Stimulated activated CD8-positive, alpha-beta memory T cell treated with anti-CD3 and anti-CD28 coated beads, Interleukin-2, amount 100 ng/mL, for 48 hours (primary cell): ENCODE measurements at places on chromosomes 12 and 14.

- DNase-seq: no peak
These were observed 507.5 kb downstream of the NAV3 start for GRCh38 chr12:78338054-78338785.

- DNase-seq: no peak
These were observed 11.2 kb downstream of the AVIL start for GRCh38 chr12:57807285-57807684.

DNA sequence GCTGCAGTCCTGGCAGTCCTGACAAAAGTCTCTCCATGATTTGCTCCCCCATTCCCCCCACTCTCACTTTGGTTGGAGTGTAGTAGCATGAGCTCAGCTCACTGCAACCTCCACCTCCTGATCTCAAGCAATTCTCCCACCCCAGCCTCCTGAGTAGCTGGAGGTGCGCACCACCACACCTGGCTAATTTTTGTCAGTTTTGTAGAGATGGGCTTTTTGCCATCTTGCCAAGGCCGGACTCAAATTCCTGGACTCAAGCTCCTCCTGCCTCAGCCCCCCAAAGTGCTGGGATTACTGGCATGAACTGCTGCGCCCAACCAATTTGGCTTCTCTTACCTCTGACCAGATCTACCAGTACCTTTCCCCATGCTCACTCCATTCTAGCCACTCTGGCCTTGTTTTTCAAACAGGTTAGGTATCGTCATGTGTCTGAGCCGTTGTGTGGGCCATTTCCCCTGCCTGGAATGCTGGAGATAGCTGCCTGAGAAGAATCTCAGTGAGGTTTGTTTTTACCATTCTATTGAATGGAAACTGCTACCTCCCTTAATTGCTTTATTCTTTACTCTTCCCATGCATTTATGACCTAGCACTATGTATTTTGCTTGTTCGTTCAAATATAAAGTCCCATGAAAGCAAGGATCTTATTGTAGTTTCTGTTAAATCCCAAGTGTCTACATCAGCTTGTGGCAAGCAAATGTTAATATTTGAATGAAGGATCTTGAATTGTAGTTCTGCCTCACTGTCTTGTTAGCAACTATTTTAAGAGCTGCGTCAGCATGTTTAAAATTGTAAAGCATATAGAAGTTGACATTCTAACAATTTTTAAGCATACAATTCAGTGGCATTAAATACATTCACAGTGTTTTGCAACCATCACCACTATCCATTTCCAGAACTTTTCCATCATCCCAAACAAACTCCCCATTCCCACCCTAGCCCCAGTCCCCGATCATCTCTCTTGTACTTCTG is 39.7 kb downstream of the CPSF6 start:
- no peak for DNase-seq

DNA sequence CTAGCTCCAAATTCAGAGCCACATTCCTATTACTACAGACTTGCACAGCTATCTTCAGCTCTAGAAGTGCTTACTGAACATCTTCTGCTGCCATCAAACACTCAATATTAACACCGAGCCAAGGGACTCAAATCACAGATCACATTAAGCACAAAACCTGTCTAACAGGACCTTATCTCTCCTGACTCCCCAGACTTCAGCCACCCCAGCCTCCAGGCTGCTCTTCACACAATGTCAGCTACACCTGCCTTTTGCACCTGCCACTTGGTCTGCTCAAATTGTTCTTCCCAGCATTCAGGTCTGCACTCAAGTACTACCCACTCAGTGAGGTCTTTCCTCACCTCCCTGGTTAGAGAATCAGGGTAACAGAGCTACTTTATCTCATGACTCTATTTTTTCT is 57.1 kb downstream of the GALC start:
- no peak for DNase-seq

- no peak for DNase-seq
These were observed 202.6 kb upstream of the AVPR1A start for GRCh38 chr12:63353559-63353958.

- no peak for DNase-seq
These were observed 94.1 kb downstream of the ANO6 start for GRCh38 chr12:45309836-45310626.

- no peak for DNase-seq
These were observed 406.6 kb upstream of the SYT1 start for GRCh38 chr12:78457938-78458337.

GRCh38 chr12:67193704-67194103 is 75.5 kb upstream of the CAND1 start:
- no peak for DNase-seq

GRCh38 chr12:59164991-59165718 is 244.9 kb upstream of the LRIG3 start:
- DNase-seq: no peak

DNA sequence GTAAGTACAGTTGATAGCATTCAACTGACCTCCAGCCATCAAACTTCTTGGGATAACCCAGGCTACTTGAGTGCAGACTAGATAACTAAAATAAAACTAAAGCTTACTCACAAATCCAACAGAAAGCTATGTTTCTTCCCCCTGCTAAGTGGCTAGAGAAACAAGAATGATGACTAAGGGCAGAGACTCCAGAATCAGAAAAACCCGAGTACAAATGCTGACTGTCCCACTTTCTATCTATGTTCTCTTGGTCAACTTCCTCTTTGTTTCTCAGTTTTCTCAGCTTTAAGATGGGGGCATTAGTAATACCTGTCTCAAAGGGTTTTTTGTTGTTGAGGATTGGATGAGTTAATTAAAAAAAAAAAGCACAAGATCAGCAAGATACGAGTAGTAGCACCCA is 6.1 kb upstream of the NUAK1 start:
- DNase-seq: no peak

DNA sequence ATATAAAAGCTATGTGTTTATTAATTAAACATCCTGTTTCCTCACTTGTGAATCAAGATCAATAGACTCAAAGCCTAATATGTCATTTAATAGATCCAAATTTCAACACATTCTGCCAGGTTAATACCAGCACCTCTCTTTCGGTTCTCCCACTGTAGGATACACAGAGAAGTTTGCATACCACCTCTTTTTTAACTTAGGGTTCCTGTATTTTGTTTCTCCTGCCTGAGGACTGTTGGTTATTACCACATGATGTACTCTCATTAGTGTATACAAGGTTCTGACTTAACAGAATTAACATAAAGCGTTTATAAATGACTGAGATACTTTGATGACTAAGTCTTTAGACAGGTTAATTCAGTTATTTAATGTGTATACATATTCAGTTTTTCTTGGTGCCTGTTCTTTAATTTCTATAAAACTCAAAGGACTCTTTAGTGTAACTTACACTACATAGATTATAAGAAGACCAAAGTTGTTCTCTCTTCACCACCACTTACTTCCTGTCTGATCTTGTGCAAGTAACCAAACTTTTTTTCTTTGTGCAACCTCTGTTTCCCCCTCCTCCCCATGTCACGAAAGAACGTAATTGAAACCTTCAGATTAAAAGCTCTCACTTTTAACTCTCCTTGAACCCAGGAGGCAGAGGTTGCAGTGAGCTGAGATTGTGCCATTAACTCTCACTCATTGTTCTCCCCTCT is 89.8 kb upstream of the DNM1L start:
- DNase-seq: no peak

DNA sequence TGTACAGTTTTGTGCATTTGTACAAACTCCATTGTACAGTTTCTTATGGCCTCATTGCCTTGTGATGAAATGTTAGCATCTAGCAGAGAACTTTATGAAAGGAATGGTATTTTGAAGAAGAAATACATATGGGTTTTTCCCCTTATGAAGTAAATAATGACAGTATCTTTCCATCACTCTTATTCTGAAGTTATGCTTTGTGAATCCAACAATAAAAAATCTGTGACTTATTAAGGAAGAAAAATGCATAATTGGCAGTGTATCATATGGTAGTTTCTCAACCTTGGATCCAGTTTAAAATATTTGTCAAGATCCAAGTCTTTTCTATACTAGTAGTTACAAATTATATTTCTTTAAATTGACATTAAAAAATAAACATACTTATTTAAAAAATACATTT is 859.1 kb upstream of the FLRT2 start:
- DNase-seq: no peak

DNA sequence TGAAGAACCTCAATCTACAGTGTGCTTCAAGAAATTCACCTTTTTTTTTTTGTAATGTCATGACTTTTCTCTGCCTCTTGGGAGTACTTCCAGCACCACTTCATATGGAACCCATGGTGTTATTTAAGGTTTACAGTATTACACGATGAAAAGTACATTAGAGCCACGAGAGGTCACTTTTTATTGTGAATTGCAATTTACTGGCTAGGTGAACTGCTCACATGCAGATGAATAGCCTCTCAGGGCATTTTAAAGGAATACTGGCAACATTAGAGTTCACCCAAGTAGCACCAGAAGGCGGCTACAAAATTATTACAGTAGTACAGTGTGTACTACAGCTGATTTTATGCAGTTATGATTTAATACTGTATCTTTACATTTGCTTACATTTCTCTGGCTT is 99.1 kb upstream of the PPP4R3A start:
- DNase-seq: no peak

GRCh38 chr12:26097046-26097878 is 27.6 kb downstream of the BHLHE41 start:
- DNase-seq: peak; percentile 7

GRCh38 chr12:3085341-3086139 is 8.4 kb downstream of the TSPAN9 start:
- DNase-seq: no peak

- no peak for DNase-seq
These were observed 11.1 kb upstream of the CKAP4 start for GRCh38 chr12:106258935-106259334.

- no peak for DNase-seq
These were observed 215.4 kb upstream of the NAV3 start for GRCh38 chr12:77615332-77615731.

- DNase-seq: no peak
These were observed 7.9 kb upstream of the CPSF6 start for GRCh38 chr12:69231479-69231878.

- DNase-seq: no peak
These were observed 27.7 kb downstream of the DIO3 start for GRCh38 chr14:101588990-101589389.

DNA sequence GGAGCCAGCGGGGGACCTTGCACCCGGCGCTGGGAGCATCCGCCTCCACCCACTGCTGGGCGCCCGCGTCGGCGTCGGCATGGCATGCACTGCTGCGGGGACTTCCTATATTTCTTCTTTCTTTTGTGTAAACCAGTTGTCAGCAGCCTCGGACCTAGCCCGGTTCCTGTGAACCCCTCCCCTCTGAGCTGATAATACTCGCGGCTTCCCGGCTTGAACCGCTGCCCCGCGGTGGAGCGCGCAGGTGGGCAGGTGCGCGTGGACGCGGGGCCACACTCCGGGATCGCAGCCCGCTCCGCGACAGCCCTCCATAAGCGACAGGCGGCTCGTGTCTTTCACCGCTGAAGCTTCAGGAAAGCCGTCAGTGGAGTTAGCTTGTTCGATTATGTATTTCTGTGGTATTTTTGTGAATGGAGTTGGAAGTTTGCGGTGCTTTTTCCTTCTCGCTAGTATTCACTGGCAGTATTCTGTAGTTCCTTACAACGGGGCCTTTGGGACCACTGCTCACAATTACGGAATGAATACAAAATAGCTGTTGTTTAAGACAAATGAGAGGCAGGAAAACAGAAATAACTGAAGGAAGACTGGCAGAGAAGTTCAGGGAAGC is 870 bp downstream of the BMAL2 start:
- peak; percentile 20 for DNase-seq

DNA sequence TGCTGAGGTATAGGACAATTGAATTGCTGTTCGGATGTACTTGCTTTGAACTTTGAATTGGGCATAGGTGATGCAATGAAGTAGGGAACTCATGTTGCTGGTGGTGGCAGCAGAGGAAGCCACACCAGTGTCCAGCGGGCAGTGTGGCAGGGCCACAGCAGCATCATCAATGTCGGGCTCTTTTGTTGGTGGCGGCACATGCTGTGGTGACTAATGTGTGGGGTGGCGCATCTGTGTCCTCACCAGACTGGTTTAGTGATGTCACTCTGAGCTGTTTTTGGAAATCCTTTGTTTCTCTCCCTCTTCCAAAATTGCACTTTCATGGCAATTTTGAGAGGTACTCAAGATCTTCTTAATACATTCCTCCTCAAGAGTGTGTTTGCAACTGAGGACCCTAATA is 187.6 kb downstream of the ETNK1 start:
- no peak for DNase-seq

- no peak for DNase-seq
These were observed 1.7 kb downstream of the ANKRD52 start for GRCh38 chr12:56256326-56256960.

GRCh38 chr12:51536159-51536558 is 54.9 kb upstream of the SCN8A start:
- no peak for DNase-seq

DNA sequence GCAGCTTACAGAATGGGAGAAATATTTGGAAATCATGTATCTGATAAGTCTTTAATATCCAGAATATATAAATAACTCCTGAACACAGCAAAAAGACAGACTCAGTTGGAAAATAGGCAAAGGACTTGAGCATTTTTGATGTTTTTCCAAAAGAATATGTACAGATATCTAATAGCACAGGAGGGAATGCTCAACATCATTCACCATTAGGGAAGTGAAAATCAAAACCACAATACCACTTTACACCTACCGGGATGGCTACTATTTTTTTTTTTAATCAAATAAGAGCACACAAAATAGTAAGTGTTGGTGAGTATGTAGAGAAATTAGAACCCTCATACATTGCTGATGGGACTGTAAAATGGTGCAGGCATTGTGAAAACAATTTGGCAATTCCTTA is 75.6 kb downstream of the ANO6 start:
- DNase-seq: no peak

DNA sequence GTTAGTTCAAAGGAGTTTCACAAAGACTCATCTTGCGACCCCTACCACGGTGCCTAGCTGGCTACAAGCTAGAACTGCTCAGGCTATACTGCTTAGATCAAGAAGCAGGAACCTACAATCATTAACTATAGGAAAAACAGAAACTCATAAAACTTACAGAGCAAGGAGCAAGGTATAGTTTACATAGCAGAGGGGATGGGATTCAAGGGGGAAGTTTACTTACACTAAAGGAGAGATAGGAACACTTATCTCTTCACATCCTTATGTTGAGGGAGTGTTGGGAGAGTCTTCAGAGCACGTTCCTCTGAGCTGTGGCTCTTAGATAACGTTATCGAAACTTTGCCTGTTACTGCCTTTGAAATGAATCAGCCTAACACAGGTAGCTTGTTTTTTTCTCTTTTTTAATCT is 58.1 kb downstream of the FSCB start:
- DNase-seq: no peak

GRCh38 chr12:12098691-12099015 is 27.9 kb downstream of the BCL2L14 start:
- DNase-seq: no peak
